Nephron progenitor cell (in vitro differentiated cells): ENCODE measurements at places on chromosomes 1 and 21.

DNA sequence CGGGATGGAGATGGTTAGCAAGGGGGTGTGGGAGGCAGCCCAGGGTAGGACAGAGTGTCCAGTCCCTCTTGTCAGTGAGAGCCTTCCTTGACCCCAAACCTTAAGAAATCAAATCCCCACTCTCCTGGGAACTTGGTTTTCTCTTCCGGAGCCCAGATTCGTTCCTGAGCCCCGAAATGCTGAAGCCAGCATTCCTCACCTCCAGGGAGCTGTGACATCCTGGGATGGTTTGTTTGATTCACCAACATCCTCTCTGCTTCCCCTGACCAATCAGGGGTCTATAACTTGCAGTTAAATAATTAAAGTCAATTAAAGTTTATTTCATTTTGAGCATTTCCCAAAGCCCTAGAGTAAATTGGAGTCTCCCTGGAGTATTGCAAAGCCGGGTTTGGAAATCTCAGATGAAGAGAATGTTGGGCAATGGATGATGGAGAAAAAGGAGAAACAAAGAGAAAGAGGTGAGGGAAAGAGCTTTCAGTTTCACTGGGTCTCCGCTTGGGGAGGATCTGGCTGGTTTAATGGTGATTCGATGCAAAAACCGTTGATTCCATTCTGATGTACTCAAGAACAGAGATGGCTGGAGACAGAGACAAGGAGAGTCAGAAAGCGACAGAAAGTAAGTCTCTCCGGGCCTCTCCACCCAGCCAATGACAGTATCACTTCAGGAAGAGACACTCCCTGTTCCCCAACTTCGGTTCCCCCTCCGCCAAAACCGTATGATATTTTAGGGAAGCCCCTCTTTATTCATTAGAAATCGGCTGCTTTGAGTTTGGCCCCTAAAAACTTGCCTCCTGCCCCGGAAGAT is 12.8 kb upstream of the ALX3 start:
- DNase-seq = no peak

GRCh38 chr1:29645586-29645985 is 409.3 kb downstream of the PTPRU start:
- no peak for DNase-seq

GRCh38 chr1:172041102-172041501 is 199.8 kb downstream of the DNM3 start:
- DNase-seq = no peak

- peak; percentile 28 for DNase-seq
These were observed 46.0 kb downstream of the RHOU start for GRCh38 chr1:228781161-228781808.

DNA sequence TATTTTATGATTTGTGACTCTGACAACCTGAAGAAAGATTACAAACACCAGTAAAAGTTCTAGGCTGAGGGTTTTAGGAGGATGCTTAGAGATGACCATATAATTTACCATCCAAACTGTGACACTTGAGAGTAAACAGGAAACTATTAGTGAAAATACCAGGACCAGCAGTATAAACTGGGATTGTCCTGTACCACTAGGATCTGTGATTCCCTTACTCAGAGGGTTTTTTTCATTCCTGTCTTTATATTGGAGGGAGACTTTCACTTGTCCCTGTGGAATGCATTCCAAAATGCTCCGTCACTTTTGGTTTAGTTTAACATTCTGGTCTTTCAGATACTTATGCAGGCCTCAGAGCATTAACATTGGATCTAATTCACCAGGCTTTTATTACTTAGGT is 482.9 kb downstream of the PTBP2 start:
- DNase-seq = no peak

DNA sequence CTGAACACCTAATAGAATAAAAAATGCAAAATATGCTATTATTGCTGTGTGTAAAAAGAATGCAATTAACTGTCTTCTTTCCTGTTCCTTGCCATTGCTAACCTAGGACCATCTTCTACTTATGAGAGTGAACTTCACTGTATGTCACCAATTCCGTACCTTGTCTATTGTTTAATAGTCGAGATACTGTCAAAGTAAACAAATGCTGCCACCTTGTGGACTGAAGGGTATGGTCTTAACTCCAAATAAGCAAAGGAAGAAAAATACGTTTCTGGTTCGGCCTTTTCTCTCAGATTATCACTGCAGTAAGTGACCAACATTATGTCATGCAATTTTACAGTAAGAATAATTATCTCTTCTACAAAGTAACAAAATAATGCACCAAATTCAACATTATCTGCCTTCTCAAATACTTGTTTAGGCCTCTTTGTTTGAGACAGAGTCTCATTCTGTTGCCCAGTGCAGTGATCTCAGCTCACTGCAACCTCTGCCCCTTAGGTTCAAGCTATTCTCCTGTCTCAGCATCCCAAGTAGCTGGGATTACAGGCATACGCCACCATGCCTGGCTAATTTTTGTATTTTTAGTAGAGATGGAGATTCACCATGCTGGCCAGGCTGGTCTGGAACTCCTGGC is 133.4 kb downstream of the COP1 start:
- peak; percentile 52 for DNase-seq

DNA sequence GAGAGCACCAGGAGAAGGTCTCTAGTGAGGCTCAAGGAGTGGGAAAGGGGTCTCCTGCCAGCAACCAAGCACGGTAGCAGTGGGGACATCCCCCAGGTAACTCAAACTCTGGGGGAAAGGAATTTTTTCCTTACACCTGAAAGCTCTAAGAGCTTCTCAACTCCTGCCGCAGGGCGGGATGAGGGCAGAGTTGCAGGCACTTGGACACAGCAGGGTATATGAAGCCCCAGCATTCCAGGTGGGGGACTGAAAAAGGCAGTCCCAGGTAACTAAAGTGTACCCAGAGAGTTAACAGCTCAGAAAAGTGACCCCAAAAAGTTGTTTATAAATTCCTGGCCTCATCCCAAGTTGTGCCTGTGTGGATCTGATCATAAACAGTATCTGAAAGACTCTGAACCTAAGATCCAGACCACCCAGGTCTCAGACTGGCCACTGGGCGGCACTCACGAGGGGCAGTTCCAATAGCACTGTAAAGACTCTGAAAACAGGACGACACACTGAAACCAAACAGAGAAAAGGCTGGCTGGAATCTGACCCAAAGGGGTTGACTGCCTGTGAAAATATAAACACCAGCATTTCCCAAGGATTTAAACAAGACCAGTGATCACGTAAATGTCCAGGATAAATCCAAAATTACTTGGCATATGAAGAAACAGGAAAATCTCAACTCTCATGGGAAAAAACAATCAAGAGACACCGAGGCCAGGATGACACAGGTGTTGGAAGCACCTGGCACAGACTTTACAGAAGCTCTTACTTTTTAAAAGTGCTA is 47.5 kb downstream of the HSF2BP start:
- peak; percentile 70 for DNase-seq

DNA sequence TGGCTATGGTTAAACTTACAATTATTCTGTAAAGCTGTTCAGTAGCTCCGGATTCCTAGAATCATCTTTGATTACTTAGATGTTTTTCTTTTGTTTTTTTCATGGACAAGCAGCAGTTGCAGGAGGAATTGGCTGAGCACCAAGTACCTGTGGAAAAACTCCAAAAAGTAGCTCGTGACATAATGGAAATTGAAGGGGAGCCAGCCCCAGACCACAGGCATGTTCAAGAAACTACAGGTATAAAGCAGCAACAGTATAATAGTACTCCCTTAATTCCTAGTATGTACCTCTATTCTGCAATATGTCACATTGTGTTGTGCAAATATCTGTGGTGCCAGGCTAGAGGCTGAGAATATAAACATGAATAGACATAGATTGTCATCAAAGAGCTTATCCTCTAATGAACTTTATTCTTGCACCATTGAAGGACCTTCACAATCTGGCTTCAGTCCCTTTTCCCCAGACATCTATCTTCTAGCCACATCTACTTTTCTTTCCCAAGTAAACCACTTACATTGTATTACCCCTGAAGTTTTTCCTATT is 132.3 kb upstream of the BMP8A start:
- no peak for DNase-seq

- no peak for DNase-seq
These were observed 35.3 kb downstream of the CLIC6 start for GRCh38 chr21:34704119-34704518.
